ENCODE measurements at places on chromosomes 2 and 18. TPM values are rescaled to one million over a fixed set of nuclear protein-coding genes. Genes with fewer than 3 reads are reported as not detected.

The CIDEA gene
- 8.2 TPM for total RNA-seq

The NAT8 gene
- total RNA-seq, result not detected

The IL36B gene
- not detected for total RNA-seq

The UBE2F gene
- total RNA-seq, result 54.9 TPM

The PAIP2B gene
- 0.27 TPM for total RNA-seq

The C2orf80 gene
- not detected for total RNA-seq

The ABCB11 gene
- 0.05 TPM for total RNA-seq

The STPG4 gene
- 0.33 TPM for total RNA-seq

The C1QL2 gene
- total RNA-seq, result not detected

The SLC23A3 gene
- total RNA-seq, result 0.60 TPM

The NPAS2 gene
- total RNA-seq, result 21.7 TPM

The MRPS5 gene
- total RNA-seq, result 45.8 TPM

The UGT1A5 gene
- not detected for total RNA-seq

All from mammary microvascular endothelial cell (primary cell).